Activated gamma-delta T cell (primary cell): ENCODE measurements at places on chromosomes 13 and 19.

- DNase-seq = no peak
These were observed 139.2 kb downstream of the ZAR1L start for GRCh38 chr13:32175943-32176342.

DNA sequence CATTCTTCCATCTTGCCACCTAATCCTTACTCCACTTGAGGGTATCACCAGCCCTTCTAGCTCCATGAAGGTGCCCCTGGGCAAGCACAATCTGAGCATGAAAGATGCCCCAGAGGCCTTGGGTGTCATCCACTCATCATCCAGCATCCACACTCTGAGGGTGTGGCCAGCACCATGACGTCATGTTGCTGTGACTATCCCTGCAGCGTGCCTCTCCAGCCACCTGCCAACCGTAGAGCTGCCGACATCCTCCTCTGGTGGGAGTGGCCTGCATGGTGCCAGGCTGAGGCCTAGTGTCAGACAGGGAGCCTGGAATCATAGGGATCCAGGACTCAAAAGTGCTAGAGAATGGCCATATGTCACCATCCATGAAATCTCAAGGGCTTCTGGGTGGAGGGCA is 3.1 kb upstream of the KLK3 start:
- DNase-seq = no peak

DNA sequence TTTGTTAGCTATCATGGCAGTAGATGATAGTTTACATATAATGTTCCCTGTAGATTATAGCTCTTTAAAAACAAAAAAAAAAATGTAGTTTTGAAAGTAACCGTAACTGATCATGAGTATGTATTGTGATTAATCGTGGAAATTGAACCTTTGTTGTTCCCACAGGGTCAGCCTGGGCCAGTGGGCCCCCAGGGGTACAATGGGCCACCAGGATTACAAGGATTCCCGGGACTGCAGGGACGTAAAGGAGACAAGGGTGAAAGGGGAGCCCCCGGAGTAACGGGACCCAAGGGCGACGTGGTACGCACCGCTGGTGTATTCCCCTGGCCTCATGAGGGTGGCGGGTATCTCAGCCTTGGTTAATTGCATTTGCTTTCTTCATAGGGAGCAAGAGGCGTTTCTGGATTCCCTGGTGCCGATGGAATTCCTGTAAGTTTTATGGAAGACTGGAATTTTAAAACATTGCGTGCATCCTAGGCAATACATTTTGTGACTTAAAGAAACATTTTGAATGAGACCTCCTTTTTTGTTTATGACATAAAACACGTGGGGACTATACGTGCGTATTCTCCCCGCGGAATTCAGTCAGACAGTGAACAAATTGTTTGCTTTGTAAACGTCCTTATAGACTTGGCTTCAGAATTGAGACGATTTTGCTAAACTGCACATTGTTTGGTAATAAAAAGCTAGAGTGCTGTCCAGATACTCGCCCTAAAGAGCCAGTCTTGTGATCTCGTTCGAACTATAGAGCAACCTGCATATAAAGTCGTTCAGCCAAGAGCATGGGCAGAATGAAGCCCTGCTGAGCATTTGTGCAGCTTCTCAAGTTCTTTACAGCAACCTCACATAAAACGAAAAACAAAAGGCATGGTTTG is 117.7 kb downstream of the COL4A2 start:
- no peak for DNase-seq

DNA sequence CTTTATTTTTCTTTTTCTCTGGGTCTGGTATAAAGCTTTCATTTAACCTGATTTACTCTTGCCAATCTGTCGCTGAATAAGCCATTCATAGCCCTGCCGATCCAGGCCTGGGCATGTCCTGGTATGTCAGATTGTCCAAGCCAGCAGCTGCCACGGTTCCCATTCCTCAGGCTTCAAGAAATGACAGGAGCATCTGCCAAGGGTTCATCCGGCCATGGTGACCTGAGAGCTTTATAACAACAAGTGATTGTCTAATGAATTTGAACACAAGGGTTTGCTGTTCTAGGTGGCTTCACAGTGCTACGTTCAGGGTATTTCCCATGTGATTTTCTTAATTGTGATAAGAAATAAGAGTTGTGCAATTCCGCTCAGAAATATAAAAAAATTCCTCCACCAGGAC is 20.0 kb downstream of the PNMA8A start:
- DNase-seq = no peak

DNA sequence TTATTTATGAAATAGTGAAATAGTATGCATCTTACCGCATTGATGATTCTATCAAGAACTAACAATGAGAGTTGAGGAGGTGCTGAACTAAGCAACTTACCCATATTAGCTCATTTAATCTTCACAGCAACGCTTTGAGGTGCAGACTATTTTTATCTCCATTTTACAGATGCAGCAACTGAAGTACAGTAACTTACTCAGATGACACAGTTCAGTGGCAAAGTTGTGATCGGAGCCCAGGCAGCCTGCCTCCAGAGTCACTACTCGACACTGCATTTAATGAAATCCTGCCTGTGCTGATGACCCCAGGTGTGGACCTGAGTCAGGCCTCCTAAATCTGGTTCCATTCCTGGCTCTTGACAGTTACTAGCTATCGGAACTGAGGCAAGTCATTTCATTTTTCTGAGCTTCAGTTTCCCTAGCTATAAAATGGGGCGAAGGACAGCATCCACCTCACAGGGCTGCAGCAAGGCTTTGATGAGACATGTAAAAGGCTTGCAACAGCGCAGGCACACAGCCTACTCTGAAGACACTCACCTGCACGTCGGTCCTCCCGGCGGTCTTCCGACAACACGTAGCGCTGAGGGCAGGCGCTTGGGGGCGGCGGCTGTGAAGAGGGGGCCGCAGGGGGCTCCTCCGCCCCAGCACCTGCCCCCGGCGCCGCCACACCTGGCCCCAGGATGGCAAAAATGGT is 1.5 kb downstream of the MYPOP start:
- no peak for DNase-seq

DNA sequence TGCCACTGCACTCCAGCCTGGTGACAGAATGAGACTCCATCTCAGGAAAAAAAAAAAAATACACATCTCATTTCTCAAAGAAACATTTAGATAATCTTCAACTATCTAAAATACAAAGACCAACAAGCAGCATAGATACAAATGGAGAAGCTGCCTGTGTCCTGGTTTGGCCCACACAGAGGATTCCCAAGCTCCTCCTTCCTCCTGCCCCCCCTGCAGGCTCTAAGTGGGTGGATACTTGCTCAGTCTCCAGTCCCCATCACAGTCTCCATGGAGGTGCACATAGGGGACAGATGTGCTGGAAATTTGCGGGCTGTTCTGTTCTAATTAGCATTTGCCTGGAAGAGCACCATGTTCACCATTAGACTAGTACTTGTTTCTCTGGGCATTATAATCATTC is 59.9 kb downstream of the ABCC4 start:
- DNase-seq = no peak

- DNase-seq = no peak
These were observed 262.1 kb downstream of the DCT start for GRCh38 chr13:94217370-94217769.

DNA sequence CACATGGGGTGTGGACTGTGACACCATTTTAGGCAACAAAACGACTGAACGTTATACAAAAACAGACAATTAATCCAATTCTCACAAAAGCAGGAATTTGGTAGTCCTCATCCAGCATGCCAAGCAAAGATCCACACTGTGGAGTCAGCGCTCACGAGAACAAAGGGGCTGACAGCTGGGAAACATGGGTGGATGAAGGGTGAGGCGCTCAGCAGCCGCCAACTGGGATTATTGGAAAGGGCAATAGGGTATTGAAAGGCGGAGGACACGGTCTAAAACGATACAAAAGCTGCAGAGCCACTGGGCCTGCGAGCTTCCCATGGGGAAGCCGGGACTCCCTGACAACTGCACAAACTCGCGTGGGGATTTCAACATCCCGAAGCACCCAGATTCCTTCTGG is 4.7 kb upstream of the ZNF813 start:
- no peak for DNase-seq

DNA sequence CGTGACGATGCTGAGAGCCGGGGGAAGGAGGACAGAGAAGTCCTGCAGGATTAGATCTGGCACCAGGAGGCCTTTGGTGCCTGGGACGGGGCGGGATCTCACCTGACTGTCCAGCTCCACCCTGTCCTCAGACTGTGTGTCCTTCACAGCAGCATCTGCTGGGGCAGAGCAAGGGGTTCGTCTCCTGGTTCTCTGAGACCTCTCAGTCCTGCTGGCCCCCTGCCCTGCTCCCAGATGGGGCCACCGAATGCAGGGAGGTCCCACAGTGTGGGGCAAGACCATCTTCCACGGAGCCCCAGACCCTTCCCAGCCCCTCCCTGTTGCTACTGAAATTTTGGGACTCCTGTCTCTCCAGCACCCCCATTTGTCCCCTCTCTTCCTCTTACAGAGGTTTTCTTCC is 4.5 kb downstream of the LILRB3 start:
- no peak for DNase-seq

DNA sequence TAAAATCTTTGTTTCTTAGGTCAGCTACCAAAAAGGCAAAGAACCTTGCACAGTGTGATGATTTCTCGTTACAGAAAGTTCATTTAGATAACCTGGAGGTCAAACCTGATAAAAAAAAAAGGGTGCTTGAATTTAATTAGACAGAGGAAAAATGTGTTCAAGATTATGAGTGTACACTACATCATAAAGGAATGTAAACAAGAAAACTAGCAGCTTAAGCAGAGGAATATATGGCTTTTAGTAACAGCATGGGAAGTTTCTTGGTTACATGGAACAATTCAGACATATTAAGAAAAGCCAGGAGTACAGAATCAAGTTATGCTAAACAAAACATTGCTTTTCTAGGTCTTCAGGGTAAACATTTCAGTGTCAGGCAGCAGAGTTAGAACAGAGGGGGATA is 32.9 kb downstream of the ING1 start:
- no peak for DNase-seq

DNA sequence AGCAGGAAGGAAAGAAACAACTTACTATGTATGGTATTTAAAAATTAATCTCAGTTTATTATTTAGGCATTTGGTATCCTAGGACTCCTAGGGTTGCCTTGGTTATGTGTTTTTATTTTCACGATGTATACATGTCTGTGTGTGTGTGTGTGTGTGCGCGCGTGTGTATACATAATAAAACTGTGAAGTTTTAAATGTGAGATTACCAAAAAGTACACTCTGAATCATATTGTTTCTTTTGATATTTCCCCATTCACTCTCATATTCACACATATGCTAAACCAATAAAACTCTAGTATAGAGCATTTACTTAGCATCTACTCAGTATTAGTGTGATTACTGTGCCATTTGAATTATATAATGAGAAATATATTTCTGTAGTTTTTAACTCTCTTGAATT is 30.8 kb upstream of the NDFIP2 start:
- DNase-seq = no peak

DNA sequence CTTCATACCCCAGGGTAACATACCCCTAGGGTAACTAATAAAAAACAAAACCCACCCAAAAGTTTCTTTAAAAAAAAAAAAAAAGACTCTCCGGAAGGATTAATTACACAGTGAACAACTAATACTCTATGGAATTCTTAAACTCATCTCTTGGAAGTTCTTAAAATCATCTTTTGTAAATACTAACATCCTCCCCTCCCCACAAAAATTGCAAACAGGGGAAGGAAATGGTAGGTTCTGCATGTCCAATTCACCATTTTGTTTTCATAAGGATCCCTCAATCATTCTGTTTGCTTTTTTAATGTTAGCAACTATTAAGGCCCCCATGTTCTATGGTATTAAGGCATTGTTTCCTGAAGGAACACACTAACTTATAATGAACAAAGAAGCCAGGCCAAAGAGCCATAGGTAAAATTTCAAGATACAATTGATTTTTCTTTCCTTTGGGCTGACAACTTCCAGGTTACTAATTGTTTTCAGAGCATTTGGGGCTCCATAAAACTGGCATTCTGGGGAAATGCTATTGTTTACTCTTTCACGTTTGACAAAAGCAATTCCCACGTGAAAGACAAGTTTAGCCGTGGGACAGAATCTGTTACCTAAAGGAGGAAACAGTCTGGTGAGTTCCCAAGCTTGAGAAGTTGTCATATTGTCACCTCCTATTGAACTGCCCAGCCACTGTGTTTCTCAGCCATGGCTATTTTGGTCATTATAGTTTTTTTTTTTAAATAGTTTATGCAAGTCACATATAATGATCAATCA is 107.0 kb downstream of the FLT1 start:
- DNase-seq = no peak

GRCh38 chr13:83008212-83008929 is 873.9 kb downstream of the SLITRK1 start:
- no peak for DNase-seq

- DNase-seq = no peak
These were observed 50.7 kb downstream of the ZNF723 start for GRCh38 chr19:22882797-22883196.

- no peak for DNase-seq
These were observed 69.9 kb upstream of the RAP2A start for GRCh38 chr13:97364031-97364430.

GRCh38 chr13:33764716-33765115 is 53.2 kb upstream of the RFC3 start:
- no peak for DNase-seq

GRCh38 chr13:44373601-44374347 is at the start of gene SERP2:
Gene SERP2 (plus strand): TSS chr13:44373824. CDS start chr13:44374026, 202 bp downstream.
- peak; percentile 12 for DNase-seq

DNA sequence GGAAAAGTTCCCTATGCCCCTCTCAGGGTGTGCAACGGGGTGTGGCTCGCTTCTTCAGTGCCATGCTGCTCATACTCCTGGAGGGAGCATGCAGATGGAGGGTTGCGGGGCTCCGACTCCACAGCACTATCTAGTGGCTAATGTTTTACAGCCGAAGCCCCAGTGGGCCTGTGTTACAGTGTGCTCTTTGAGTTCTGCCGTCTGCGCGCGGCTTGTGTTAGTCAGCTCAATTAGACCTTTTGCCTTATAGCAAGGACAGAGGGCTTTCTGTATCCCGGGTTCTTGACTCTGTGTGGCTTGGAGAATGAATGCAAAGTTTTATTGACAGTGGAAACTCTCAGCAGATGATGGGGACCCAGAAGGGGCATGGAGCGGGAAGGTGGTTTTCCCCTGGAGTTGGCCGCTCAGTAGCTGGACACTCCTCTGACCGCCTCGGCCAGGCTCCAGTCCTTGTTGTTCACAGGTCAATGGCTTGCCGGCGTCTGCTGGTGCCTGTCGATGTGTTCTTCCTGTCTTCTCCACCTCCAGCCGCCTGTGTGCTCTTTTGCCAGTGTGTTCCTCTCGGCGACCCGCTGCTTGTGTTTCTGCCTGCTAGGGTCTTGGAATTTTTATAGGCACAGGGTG is 383.4 kb downstream of the LMO7 start:
- DNase-seq = no peak
